ENCODE measurements at places on chromosomes 7 and 10.

DNA sequence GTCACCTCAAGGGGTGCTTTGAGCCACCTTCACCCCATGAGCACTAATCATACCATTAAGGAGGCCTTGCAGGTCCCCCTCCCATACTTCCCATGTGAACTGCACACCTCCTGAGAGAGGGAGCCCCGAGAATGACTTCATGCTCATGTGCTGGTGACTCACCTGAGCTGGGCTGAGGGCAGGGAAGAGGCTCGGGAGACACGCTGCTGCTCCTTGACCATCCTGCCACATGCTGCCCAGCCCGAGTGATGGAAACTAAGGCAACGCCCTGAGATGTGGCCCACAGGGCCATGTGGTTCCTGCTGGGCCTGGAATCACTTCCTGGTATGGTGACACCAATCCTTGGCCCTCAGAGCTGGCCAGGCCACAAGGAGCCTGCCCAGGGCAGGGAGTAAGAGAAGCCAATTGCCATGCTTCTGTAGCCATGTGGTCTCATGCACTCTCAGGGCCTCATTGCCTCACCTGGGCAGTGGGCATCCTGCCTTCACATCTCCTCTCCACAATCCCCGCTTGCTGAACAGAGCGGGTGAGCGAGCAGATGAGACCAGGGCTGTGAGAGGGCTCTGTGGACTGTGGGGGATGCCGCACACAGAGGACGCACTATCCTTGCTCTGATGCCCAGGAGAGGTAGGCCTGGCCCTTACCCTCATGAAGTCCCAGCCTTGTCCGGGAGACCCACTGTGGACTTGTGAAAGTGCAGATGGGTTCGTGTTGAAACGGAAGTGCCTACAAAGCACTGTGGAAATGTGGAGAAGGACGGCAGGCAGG, 18.3 kb upstream of the PPIF start:
- no peak for DNase-seq

GRCh38 chr10:29932991-29933390, 126.4 kb downstream of the JCAD start:
- no peak for DNase-seq

DNA sequence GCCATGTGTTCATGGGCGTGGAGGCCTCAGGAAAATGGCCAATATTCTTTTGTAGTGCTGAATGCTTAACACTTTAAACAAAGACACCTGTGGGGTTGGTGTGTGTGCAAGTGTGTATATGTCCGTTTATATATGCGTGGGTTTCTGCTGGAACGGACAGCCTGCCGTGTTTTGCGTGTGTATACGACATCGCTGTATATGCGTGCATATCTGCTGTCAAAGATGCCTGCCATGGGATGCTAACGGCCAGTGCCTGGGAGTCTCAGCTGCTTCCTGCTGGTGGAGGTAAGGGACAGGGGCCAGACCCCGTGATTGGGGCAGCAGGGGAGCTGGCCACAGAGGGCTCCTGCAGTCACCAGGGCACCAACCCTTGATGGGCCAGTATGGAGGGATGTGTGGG, 216.3 kb upstream of the SHH start:
- DNase-seq, result no peak

- no peak for DNase-seq
These were observed 79.9 kb downstream of the VTI1A start for GRCh38 chr10:112526906-112527305.

DNA sequence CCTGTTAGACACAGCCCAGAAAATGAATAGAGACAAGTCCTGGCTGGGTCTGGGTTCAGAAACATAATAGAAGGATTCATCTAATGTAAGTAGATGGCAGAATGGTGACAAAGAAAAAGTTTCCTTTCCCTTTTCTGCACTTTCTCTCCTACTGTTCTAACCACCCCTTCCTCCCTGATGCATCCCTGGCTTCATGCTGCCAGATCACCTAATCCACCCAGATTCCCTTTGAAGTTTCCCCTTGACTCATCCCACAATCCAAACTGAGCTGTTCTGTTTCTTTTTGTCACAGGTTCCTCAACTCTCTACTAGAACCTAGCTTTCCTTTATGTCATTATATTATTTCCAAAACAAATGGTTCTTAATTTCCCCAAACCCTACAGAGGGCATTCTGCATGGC, 1.1 kb upstream of the MACC1 start:
- DNase-seq, result no peak

DNA sequence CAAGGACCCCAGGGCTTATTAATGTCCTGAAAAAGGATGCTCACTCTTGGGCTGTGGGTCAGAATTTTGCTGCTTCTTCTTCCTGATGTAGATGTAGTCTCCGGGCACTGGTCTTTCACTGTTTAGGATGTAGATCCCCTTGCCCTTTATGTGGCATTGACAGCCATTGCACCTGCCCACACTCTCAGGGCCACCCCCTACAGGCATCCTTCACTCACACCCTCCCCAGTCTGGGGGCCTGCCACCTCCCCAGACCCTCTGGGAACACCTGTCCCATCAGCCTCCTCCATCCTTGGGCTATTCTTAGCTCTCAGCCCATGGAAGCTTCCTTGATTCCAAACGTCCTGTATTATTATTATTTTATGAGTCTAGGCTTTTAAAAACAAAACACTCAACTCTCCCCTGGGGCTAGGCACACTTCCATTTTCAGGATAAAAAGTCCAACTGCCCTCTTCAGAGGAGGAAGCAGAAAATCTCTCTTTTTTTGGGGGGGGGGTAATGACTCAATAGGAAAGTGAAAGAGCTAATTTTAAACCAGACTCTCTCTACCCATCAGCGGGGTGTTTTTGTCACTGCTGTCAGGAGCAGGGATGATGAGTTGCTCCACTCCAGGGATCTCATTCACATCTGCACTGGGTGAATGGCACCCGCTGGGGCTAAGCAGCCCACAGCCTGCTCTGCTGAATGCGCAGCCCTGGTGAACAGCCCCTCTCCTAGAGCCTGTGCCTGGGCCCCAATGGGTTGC, 11.5 kb upstream of the KLRG2 start:
- DNase-seq, result no peak

DNA sequence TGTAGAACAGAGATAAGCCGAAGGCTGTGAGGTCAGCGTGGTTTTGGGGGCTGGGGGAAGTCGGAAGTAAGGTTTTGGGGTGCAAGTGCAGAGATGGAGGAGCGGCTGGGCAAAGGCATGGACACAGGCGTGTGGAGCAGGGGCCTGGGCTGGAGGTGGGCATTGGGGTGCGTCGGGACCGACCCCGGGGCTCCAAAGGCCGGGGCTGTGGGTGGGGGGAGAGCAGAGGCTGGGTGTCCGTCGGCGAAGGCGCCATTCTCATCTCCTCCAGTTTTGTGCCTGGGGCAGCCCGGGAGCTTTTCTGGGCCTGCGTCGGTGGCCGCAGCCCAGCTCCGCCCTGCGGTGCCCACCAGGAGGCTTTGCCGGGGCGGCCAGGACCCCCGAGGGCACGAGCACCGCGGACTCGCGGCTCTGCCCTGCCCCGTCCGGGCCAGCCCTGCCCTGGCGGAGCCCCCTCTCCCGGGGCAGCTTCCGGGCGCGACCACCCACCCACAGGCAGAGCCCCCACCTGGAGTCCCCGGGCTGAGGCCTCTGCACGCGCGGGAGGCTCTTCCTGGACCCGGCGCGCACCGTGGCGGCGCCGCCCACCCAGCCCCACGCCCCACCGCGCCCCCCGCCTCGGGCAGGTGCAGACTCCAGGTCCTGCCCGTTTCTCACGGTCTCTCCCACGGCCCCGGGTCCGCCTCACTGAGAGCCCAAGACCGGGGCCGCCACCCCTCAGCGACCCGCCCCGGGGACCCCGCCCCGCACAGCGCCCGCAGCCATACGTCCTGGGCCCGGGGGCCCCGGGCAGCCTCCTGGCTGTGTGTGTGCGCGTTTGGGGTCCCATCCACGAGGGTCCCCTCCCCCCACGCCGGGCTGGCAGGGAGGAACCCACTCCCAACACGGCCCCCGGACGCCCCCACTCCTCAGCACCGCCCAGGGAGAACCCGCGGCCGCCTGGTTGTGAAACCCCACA, 7.7 kb upstream of the SCART1 start:
- no peak for DNase-seq

- no peak for DNase-seq
These were observed 128.9 kb downstream of the HDAC9 start for GRCh38 chr7:18624459-18624858.

DNA sequence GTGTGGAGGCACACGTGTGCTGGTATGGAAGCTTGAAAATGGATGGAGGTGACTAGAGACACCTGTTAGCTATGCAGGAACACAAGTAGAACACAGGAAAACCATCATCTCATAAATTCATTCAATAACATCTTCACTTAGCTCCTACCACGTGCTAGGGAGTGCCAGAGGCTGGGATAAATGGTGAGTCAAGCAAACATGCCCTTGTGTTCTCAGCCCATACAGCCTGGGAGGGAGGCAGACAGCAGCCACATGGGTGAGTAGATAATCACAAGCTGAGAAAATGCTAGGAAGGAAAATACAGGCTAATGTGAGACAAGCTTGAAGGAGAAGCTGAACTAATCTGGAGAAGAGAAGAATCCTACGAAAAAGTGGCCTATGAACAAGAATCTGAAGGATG, 468.0 kb upstream of the ZMIZ1 start:
- no peak for DNase-seq

DNA sequence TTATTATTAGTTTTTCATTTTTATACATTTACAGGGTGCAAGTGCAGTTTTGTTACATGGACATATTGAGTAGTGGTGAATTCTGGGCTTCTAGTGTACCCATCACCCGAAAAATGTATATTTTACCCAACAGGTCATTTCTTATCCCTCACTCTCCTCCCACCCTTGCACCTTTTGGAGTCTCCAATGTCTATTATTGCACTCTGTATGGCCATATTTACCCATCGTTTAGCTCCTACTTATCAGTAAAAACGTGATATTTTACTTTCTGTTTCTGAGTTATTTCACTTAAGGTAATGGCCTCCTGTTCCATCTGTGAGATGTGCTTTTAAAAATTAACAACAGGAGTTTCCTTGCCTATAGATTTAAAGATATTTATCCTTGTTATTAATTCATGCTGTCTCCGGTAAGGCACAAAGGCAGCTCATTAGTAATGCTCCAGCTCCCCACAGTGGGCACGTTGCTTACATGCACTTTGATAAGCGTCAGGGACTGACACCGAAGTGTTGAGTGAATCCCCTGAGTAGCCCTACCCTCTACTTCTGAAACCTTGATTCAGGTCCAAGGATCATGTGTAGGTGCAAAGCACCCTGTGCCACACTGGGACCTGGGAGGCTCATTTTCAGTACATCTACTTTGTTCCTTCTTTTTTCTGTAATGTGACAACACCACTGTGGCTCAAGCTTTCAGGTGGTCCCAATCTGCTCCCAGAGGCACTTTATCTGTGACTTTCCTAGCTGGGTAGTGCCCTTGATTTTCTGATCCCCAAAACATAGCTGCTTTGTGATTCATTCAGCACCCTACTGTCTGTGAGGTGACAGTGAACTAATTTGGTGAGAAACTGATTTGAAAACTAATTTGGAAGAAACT, 27.3 kb downstream of the HYAL4 start:
- DNase-seq, result no peak

GRCh38 chr7:109259151-109259550, 689.5 kb downstream of the DNAJB9 start:
- DNase-seq, result no peak

DNA sequence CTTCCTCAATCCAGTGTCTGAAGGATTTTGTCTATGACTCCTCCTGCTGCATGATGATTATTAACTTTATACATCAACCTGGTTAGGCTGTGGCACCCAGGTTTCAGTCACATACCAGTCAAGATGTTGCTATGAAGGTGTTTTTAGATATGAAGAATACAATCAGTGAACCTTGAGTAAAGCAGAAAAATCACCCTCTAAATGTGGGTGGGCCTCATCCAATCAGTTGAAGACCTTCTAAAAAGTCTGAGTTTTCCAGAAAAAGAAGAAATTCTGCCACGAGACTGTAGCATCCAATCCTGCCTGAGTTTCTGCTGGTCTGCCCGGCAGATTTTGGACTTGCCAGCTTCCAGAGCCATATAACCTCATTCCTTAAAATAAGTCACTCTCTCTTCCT, 126.1 kb upstream of the FRMD4A start:
- no peak for DNase-seq

GRCh38 chr10:37275216-37275777, 149.9 kb downstream of the ANKRD30A start:
- no peak for DNase-seq

- DNase-seq, result no peak
These were observed 6.5 kb downstream of the STAMBPL1 start for GRCh38 chr10:88886557-88886956.

- no peak for DNase-seq
These were observed 60.8 kb downstream of the NPSR1 start for GRCh38 chr7:34718867-34719266.

GRCh38 chr10:63633677-63634487, 112.7 kb downstream of the REEP3 start:
- no peak for DNase-seq
